WERI-Rb-1 (cell line): ENCODE measurements at places on chromosomes 3 and 15.
A peak's percentile ranks its signal among the peaks of the same experiment; 100 is the strongest.

GRCh38 chr3:121794264-121794983 lies 40.4 kb downstream of the IQCB1 start:
- no peak for DNase-seq

DNA sequence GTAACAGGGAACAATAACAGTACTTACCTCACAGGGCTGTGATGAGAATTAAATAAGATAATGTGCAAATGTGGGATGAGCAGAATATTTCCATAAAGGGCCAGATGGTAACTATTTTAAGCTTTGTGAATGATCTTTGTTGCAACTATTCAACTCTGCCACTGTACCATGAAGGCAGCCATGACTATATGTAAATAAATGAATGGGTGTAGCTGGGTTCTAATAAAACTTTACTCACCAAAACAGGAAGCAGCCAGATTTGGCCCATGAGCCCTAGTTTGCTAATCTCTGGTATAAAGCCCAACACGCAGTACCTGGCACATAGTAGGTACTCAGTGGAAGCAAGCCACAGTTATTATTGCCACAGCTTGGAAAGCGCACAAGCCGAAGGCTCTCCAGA lies 362.7 kb upstream of the PROK2 start:
- no peak for DNase-seq

GRCh38 chr15:84750583-84751092 lies 2.2 kb downstream of the ZNF592 start:
- DNase-seq = peak; percentile 23

DNA sequence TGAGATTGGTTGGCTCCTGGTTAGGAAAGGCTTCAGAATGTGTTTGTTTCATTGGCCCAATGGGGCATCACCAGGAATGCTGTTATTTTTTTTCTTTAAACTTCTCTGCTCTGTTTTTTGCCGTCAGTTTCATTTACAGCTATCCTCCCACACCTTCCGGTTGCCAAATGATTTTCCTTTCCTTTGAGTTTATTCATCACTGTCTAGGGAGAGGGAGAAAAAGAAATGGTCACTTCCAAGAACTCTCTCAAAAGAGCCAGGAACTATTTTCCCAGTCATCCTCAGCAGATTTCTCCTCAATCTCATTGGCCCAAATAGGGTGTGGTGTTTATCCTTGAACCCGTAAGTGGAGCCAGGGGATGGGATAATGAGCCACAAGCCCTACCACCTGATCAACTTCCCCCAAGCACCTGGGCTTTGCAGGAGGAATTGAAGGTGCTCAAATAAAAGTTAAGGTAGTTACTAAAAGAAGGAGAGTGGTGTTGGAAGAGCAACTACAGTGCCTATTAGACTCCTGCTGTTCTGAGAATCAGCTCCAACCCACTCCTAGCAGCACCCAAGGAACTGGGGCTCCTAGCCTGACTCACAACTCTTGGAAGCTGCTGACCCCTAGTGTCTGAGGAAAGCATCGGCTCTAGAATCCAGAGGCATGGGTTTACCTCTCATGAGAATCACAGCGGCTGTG lies 183.8 kb upstream of the IL12A start:
- peak; percentile 66 for DNase-seq

DNA sequence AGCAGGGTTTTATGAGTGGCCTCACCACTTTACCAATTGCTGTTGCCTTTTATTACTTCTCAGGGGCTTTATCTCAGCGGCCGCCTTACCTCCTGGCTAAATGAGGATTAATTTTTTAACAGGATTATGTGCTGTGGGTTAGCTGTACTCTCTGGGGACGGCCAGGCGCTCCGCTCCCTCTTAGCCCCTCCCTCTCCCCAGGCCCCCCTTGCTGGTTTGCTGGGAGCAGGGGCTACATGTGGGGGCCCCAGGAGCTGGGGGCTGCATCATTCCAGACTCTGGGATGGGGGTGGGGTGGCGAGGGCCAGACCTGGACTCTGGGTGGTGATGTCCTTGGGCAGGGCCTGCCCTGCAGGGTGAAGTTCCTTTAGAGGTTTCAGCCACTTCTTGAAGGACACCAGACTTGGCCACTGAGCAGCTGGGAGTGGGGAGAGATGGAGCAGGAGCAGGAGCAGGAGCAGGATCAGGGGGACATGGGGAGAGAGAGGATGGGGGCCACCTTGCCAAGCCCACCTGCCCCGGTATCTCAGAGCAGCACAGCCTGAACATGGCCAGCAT lies 196.1 kb downstream of the GOLGA6L6 start:
- peak; percentile 31 for DNase-seq

DNA sequence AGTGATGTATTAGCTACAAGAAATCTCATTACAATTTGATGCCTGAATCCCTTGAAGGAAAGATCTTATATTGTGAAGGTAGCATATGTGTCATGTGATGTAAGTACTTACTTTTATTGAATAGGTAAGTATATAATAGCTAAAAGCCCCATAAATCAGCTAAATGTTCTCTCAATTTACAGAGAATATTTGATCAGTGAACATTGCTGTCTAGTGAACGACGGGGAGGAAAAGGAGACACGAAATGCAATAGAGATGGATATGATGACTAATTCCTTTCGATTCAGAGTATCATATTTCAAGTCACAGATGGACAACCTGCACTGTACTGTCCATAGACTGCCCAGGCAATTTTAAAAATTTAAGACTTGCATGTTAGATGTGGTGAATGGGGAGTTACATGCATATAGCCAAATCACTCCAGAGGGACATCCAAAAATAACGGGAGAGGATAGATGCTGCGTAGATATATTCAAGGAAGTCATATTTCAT lies 462.1 kb upstream of the CDIN1 start:
- DNase-seq = no peak

GRCh38 chr3:14684447-14684846 lies 9.5 kb downstream of the C3orf20 start:
- no peak for DNase-seq

- DNase-seq = no peak
Observed at GRCh38 chr15:65653341-65653740, 31.6 kb downstream of the SLC24A1 start.

- no peak for DNase-seq
Observed at GRCh38 chr15:83571820-83572707, 81.9 kb upstream of the ADAMTSL3 start.

GRCh38 chr15:31934821-31935220 lies 95.5 kb upstream of the CHRNA7 start:
- no peak for DNase-seq

GRCh38 chr3:27160146-27160545 lies 209.0 kb downstream of the NEK10 start:
- DNase-seq = no peak

GRCh38 chr3:103511891-103512290 lies 1077.1 kb downstream of the ZPLD1 start:
- DNase-seq = no peak

DNA sequence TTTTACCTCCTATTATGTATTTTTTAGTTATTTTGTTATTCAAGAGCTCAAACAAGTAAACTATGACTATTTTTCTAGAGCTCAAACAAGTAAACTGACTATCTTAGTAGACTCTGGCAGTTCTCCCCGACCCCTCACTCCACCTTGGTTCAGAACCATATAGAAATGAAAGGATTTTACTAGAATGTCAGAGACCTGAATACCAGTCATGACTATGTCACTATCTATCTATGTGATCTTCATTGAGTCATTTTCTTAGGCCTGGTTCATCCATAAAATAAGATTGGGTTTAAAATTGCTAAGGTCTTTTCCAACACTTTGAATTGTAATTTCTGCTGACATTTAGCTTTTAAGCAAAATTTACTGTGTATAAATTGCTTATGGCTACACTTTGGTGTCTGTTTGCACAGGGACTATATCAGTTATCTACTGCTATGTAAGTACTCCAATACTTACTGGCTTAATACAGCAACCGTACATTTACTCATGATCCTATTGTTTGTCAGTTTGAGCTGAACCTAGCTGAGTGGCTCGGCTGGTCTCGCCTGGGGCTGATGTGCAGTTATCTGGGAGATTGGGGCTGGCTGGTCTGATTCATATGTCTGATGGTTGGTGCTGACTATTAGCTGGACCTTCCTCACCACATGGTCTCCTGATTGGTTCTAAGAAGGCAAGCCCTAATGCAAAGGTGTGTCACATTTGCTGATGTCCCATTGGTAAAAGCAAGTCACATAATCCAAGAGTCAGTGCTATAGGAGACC lies 37.0 kb downstream of the RASA2 start:
- DNase-seq = no peak

- DNase-seq = no peak
Observed at GRCh38 chr3:189999718-190000117, 121.0 kb downstream of the P3H2 start.

- DNase-seq = no peak
Observed at GRCh38 chr3:54506603-54507002, 384.3 kb downstream of the CACNA2D3 start.

DNA sequence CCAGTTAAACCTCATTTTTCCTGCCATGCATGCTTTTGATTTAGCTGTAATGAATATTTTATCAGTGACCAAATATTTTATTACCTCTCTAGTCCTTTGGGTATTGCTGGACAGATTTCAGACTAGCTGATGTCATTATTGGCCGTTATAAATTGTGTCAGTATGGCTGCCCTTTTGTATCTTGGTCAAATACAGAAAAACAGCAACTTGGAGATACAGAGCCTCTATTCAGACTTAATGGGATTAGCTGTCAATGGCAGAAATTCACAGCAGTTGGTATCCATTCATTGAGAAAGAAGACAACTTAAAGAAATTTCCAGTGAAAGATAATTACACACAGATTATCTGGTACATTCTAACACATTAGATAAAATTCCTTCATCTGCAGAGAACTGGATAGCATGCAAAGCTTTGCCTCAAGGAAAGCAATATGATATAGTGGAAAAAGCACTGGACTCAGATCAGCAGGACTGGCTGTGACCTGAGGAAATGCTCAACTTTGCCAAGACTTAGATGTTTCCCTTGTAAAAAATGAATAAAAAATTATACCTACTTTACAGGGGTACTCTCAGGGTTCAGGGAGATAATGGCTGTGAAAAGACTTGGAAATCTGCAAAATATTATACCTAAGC lies 20.8 kb downstream of the COL6A6 start:
- no peak for DNase-seq

DNA sequence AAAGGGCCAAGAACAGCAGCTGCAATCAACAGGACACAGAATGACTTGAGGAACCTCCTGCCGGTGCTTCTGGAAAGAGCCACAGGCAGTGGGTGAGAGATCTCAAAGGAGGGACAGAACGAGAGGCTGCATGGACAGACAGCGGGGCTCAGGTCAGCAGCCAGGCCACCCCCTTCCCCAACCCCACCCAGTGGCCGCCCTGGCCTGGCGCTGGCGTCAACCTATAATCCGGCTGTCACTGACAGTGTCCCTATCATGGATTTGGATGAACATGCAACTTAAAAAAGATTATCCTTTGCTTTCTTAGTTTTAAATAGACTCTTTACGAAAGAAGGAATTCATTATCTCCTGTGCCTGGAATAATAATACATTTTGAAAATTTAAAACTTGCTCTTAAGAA lies 54.1 kb downstream of the TRPM1 start:
- peak; percentile 26 for DNase-seq

- DNase-seq = no peak
Observed at GRCh38 chr3:28328188-28329151, 20.1 kb upstream of the ZCWPW2 start.

- no peak for DNase-seq
Observed at GRCh38 chr3:60756241-60757030, 494.8 kb downstream of the FHIT start.

DNA sequence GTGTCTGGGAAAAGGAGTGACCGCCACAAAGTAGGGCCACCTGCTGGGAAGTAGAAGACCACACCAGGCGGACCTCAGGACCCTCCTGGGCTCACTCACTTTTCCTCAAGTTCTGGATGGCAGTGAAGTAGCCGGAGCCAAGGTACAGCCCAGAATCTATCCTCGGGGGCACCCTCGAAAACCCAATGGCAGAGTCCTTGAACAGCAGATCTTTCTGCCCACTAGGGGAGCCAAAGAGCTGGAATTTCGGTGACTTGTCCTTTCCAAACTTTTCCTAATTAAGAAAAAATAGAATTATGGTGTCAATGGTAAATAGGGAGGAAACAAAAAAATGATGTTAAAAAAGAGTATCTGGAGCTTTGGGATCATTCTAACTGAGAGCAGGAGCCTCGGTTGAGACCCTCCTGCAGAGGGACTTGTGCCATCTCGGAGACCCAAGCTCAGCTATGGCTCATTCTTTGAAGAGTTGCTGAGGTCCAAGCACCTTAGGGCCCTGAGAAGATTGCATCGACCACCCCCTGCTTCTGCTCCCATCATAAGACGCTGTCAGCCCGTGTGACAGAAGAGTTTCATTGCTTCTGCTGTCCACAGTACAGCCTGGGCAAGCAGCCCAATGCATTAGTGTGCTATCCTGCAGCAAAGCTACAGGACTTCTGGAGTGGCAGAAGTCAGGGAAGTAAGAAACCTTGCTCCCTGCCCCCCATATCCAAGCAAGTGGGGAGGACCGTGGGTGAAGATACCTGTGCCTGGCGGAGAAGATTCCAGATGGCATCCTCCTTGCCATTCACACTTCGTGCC lies 14.8 kb downstream of the LTF start:
- DNase-seq = no peak

- DNase-seq = no peak
Observed at GRCh38 chr3:45021524-45022297, 4.4 kb upstream of the CLEC3B start.

DNA sequence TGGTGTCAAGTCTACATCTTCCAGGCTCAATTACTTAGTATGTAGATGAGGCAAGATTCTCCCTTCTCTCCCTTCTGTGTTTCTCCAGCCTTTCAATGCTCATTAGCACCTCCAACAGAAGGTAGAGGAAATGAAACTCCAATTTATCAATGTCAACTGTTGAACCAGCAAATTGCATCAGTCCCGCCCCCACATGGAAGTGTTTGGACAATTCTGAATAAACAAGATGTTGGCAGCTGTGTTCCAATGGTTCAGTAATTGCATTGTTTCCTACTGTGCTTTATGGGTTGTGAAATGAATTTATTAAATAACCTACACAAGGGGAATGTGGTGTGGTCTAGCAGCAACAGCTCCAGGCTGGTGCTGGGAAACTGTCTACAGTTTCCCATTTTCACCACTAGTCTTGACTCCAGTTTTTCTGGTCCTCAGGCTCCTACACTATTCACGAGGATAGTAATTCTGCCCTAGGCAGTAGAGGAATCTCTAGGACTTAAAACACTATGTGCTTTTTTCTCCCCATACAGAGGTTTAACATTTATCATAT lies 91.9 kb downstream of the MB21D2 start:
- DNase-seq = no peak

DNA sequence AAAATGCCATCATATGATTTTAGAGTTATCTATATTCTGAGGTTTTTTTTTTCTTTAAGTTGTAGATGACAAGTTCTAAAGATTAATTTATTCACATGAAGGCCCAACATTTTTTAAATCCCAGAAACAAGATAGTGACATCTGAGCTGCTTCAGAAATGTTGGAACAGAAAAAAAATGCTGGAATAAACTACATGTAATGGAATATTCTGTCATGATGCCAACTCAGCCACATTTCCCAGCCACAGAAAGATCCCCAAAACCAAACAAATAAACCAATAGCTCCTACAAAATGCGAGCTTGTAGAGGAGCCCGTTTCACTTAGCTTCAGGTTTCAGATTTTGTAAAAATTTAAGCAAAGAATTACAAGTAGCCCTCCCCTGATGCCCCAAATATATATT lies 111.0 kb upstream of the MYO5C start:
- DNase-seq = no peak
